ENCODE measurements at places on chromosomes 5 and 9.

DNA sequence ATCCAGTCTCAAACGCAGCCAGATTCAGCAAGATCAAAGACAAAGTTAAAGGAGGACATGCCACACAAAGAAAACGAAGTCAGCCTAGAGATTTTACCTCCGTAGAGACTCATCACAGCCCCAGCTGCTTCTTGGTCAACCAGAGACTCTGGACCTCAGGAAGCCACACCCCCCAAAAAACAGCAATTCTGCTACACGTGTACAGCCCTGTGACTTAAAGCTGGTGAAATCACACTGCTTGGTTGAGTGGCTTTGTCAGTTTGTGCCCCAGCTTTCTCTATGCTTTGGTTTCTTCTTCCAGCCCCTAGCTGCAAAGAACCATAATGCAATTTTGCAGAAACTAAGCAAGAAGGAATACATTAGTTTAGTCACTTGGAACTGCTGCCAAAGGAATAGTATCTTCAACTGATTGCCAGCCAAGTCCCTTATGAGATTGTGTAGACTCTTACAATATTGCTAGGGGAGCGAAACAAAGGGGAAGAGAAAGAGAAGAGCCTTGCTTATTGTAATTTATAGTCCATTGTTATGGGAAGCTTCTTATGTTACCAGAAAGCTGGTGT, 158.8 kb upstream of the ZNF462 start:
- no peak for DNase-seq

DNA sequence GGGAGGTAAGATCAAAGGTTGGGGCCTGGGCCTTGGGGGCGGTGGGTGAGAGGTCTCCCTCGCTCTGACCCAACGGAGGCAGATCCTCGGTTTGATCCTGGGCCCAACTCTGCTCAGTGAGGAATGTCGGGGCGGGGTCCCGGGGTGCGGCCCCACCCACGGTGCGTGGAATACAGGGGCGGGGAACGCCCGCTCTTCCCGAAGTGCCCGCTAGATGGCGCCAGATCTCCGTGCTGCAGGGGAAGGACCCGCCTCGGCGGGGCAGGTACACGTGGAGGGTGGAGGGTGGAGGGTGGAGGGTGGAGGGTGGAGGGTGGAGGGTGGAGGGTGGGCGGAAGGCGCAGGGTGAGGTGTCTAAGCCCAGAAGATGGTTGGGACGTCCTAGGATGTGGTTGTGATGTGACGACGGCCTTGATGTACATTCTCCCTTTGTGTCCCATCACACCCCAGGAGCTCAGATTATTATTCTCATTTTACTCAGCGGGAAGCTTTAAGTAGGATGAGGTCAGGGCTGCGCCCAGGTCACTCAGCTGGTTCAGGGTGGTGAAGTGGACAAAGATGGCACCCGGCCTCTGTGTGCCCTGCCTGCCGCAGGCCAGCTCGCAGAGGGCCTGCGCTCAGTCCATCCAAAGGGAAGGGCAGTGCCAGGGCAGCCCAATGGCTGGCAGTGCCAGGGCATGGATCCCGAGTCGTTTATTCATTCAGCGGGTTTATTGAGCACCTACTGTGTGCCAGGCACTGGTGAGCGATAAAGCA, 9.4 kb upstream of the RPS14 start:
- DNase-seq, result peak; percentile 79

GRCh38 chr5:12125895-12126294, 221.6 kb upstream of the CTNND2 start:
- no peak for DNase-seq

DNA sequence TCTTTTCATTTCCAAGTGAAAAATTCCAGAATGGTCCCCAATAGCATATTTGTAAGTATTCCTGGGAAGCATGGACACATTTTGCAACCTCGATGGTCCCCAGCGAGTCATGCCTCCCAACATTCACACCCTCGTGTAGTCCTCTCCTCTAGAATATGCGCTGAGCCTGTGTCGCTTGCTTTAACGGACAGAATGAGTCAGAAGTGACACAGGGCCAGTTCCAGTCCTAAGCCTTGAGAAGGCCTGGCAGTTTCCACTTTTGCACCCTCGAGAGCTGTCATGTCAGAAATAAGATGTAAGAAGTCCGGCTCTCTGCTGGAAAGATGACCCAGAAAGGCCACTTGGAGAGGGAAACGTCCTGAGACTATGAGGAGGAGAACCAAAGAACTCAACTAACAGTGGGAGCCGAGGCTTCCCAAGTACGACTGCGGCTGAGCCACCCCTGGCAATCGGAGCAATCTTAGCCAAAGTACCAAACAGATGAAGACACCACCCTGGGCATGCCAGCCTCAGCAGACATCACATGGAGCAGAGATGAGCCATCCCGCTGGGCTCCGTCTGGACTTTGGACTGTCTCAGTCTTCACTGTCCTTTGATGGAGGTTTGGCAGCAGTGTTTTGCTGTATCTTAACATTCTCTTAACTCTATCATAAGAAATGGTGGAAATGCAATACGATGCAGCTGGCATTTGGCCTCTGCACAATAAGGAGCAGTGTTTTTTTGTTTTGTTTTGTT, 42.6 kb upstream of the GFPT2 start:
- DNase-seq, result no peak

DNA sequence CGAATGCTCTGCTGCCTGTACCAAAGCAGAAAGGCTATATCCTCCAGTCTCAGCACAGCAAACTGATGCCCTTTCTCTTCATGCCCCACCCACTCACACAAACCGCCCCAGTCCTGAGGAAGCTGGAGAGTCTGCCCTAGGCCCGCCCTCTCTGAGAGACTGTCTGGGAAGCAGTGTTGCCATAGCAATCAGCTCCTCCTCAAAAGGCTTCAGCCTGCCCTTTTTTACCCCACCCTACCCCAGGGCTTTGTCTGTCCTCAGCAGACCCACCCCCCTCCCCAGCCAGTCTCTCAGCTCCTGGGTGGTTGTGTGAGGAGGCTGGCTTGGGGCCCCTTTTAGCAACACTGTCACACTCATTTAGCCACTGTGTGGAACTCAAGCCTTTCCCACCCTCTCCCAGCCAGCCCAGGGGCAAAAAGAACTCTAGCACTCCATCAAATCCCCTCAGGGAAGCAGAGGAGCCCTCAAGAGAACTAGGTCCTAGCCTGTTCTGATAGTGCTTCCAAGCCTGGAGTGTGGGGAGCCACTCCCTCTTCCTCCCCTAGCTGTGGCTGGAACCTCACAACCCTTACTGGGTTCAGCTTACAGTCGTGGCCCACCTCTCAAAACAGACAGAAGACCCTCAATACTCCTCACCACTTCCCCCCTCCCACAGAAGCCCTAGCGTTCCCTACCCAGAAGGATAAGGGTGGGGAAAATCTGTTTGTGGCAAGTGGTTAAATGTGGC, 1.4 kb downstream of the ATOSB start:
- peak; percentile 98 for DNase-seq

DNA sequence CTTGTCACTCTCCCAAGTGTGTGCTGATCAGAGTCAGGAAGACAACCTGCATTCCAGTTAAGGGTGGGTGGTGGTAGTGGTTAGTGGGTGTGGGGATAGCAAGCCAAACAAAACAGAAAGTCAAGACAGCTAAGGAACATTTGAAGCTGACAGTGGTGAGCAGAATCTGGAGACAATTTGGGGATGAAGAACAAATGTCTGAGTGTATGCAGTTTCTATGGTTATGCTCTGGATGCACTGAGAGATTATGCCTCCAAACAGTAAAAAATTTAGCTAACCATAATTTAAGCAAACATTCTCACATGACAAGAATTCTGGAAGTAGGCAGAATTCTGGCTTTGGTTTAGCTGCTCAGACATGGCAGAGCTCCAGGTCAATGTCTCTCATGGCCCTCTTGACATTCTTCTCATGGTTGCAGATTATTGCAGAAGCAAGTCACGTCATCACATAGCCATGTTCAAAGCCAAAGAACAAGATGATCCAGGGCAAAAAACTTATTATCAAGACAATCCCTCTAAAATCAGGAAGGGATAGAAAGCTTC, 148.7 kb downstream of the LURAP1L start:
- DNase-seq, result no peak

- no peak for DNase-seq
Observed at GRCh38 chr5:147963948-147964693, 57.8 kb upstream of the C5orf46 start.

DNA sequence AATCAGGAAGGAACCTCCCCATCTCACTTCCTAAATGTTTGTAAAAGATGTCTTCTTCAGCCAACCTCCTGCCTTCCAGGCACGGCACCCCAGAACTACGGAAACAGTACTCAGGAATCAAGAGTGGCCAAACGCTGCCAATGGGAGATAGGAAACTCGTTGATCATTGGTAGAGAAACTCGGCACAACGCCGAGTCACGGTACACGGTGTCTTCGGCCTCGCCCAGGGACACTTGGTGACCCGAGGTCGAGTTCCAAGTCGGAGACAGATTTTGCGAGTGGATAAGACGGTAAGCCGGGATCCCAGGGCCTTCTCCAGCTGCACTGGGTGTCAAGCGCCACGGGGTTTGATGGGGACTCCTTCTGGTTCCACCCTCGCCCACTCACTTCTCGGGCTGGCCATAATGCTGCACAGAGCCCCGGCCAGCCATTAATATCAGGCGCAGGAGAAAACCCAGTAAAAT, 343 bp downstream of the KIAA0825 start:
- peak; percentile 58 for DNase-seq

GRCh38 chr5:175809531-175810121, 61.8 kb upstream of the CPLX2 start:
- no peak for DNase-seq

DNA sequence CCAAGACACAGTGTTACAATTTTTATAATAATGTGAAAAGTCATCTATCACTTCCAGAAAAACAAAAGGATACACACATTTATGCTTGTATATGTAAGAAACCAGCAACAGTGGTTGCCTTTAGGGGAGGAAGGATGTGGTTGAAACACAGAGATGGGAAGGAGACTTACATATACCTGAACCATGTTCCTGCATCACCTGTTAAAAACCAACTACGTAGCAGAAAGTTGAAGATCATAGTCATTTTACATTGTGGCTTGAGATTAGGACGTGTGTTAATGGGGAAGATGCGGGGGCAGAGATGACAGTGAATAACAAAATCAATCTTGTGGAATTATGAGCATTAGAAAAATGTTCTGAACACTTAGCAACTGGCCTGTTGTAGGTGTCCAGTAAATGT, 307.3 kb downstream of the MLLT3 start:
- no peak for DNase-seq

GRCh38 chr9:92638621-92639101, 31.3 kb downstream of the IPPK start:
- no peak for DNase-seq

DNA sequence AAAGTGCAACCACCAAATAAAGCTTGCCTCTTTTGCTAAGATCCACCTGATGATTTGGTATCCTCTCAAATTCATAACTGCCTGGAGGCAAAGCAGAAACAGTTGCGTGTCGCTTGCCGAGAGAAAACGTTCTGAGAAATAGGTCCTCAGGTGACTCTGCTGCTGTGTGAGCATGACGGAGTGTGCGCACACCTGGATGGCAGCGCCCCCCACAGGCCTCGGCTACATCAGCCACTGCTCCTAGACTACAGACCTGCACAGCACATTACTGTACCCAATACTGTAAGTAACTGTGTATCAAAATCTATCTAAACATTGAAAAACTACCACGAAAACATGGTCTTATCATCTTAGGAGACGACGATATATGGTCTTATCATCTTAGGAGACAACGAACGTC, 87.4 kb downstream of the CAMSAP1 start:
- DNase-seq, result no peak

DNA sequence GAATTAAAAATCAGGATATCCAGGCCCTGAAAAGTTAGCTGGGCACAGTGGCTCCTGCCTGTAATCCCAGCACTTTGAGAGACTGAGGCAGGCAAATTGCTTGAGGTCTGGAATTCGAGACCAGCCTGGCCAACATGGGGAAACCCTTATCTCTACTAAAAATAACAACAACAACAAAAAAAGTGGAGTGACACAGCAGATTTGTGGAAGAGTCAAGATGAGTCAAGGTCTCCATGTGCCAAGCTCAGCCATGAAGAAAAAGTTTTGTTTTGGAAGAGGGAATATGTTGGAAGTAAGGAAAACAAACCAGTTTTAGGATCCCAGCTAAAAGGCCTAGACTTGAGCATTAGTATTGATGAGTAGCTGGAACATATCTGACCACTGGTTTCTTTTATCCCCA, 14.7 kb downstream of the LRRC70 start:
- DNase-seq, result no peak

DNA sequence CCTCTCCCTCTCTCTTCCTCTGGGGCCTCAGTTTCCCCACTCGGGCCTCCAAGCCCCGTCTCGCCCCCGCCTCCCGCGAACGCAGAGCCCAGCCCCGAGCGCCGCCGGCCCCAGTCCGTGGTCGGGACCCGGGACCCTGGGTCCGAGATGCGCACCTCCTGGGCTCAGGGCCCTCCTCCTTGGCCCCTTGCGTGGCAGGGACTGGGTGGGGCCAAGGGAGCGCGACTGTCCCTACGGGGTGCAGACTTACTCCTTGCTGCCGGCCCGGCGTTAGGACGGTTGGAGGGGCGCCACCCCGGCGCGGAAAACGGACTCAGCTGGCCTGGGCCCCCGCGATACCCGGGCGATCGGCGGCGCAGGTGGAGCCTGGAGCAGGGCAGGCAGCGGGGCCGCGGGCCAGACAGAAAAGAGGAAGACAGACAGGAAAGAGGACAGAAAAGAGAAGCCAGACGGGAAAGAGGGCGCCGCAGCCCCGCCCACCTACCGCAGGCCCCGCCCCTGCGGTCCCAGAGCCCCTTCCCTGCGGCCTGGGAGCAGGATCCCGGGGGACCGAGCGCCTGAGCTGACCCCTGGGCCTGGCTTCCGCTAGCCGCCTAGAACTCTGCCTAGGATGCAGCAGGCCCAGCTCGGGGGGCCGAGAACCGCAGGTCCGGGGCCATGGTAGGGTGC, at the start of gene GBGT1:
Gene GBGT1, minus strand, starts transcription at position 411 of the 669 bp plus-strand sequence. CDS start 1,502 bp downstream, outside the sequence.
- DNase-seq, result peak; percentile 82

DNA sequence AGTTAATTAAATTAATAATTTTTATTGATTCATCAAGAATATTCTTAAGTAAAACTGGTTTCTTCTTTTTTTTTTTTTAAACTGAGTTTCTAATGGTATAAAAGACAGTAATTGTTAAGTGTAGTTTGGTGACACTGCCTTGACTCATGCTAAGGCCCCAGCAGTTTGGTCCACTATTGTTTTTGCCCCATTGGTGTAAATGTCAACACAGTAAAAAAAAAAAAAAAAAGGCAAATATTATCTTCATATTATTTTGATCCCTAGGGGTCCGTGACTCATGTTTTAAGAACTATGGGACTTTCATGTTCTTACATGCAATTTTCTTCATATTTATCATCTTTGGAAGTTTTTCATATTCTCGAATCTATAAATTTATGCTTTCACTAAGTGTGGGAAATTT, 29.2 kb upstream of the JAK2 start:
- DNase-seq, result no peak

Data from neural progenitor cell (in vitro differentiated cells).